ENCODE measurements at places on chromosomes 4 and X.

DNA sequence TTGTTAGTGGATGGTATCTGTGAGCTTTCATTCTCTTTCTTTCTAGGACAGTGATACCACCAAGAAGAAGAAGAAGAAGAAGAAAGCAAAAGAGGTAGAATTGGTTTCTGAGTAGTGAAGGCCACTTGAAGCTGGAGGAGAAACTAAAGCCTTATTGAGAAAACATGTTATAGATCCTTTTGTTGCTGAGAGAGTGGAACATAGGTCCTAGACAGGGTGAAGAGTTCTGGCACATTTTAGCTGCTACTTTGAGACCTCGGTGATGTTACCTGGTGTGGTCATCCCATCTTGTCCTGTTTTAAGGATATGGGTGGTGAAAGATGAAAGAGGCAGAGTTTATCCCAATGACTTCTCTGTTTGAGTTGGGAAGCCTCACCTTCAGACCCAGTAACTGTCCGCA, 14.1 kb downstream of the DKC1 start:
- no peak for DNase-seq

DNA sequence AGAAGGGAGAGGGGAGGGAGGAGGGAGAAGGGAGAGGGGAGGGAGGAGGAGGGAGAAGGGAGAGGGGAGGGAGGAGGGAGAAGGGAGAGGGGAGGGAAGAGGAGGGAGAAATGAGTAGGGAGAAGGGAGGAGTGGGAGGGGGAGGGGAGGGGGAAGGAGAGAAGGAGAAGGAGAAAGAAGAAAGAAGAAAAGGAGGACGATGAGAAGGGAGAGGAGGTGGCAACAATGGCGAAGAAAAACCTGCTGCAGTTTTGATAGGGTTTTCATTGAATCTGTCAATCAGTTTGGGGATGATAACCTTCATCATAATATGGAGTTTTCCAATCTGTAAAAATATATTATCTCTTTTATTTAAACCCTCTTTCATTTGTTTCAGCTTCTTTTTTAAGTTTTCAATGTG, 185.2 kb downstream of the ADAM29 start:
- DNase-seq, result no peak

DNA sequence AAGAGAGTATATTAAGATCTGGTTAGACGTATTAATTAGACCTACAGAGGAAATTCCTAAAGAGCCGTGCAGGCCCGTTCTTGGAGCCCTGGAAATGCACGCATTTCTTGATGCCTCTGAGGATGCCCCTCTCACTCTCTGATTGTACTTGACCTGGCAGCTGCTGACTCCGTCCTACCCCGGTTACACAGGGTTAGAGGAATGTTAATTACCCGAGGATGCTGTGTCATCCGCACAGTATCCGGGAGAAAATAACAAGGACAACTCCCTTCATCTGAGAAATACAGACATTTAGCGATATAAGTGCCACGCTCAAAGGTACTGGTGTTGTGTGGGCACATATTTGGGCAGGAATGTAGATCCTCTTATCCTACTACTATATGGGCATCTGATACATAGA, 404.6 kb upstream of the FAT1 start:
- no peak for DNase-seq

GRCh38 chrX:39536211-39536610, 561.5 kb downstream of the BCOR start:
- no peak for DNase-seq

DNA sequence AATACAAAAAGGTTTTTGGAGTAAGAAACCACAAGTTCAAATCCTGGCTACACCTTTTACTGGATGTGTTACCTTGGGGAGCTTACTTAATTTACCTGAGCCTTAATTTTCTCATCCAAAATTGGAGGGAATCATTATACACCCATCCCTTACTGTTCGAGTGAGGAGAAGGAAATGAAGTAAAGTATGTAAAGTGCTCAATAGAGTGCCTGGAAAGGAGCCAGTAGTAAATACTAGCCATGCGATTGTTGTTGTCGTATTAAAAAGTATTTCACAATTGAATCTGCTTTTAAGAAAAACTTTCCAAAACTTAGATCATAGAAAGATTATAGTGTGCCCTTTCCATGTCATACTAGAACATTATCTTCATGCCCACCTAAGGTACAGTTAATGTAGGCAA, 124.5 kb downstream of the ATXN3L start:
- DNase-seq, result no peak

DNA sequence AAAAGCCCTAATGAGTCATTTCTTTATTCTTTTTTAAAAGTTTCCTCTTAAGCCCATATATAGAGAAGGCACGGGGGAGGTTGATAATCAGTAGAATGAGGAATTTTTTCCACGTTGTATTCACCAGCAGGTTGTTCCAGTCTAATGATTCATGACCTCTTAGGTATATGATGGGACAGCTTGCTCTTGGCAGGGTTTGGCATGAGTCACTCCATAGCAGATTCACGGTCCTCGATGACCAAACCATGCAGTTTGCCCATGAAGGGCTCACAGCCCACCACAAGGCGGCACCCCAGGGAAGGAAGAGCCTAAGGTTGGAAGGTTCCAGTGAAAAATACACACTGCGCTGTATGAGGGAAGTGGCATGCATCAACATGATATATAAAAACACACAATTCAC, 623.8 kb upstream of the DIPK2B start:
- no peak for DNase-seq

- DNase-seq, result no peak
These were observed 435.2 kb upstream of the AMOT start for GRCh38 chrX:113275804-113276203.

GRCh38 chrX:153491918-153492317, 2.9 kb upstream of the BGN start:
- no peak for DNase-seq

DNA sequence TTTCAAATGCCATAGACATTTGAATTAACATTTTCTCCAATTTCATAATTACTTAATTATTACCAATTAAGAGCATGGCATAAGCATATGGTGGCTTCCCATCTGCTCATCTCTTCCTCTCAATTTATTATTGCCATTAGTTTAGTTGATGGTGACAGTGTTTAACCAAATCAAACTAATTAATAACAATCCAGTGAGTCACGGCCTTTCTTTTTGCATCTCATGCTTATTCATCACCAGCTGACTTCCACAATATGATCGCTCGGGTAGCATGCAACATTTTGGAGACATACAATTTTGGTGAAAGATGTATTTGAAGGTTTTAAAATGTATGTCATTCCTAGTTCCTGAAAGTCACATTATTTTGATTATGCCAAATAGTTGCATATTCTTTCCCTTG, 172.8 kb upstream of the TACR3 start:
- no peak for DNase-seq

DNA sequence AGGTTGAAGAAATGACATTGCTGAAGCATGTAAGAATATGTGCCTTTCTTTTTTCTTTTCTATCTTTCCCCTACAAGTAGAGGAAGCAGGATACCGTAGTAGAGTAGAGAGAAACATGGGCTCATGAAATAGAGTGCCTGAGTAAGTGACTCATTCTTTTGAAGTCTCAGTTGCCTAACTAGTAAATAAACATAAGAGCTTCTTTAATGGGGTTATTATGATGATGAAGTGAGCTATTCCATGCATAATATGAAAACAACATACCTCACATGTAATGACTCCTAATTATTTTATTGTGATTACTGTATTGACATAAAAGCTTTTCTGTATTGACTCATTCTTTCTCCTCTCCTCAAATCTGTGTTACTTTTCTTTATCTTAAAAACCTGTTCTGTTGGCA, 1538.2 kb downstream of the TECRL start:
- DNase-seq, result no peak

GRCh38 chr4:61493041-61493440, 292.9 kb downstream of the ADGRL3 start:
- DNase-seq, result no peak

DNA sequence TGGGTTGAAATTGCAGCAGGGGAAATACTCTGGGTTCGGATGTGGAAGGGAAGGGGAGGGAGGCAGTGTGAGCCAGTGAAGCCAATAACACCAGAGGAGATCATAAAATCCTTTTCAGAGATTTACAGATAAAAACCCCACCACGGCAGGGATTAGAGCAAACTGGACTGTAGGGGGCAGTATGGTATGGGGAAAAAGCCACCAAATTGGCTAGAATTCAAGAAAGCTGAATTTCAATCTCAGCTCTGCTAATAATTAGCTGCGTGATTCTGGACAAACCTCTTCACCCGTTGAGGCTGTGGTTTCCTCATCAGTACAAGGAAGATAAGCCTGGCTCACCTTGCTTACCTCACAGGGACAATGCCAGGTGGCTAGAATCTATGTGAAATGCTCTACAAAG, 108.1 kb downstream of the ATG4A start:
- DNase-seq, result peak; percentile 47

- peak; percentile 51 for DNase-seq
These were observed 18.6 kb downstream of the TRIM2 start for GRCh38 chr4:153222707-153223426.

GRCh38 chrX:107674480-107675364, 46.4 kb downstream of the PRPS1 start:
- no peak for DNase-seq

GRCh38 chrX:44843753-44844152, at the start of gene DUSP21:
TSS of gene DUSP21 (plus strand) at chrX:44844021. CDS start at chrX:44844133, 112 bp downstream.
- no peak for DNase-seq

DNA sequence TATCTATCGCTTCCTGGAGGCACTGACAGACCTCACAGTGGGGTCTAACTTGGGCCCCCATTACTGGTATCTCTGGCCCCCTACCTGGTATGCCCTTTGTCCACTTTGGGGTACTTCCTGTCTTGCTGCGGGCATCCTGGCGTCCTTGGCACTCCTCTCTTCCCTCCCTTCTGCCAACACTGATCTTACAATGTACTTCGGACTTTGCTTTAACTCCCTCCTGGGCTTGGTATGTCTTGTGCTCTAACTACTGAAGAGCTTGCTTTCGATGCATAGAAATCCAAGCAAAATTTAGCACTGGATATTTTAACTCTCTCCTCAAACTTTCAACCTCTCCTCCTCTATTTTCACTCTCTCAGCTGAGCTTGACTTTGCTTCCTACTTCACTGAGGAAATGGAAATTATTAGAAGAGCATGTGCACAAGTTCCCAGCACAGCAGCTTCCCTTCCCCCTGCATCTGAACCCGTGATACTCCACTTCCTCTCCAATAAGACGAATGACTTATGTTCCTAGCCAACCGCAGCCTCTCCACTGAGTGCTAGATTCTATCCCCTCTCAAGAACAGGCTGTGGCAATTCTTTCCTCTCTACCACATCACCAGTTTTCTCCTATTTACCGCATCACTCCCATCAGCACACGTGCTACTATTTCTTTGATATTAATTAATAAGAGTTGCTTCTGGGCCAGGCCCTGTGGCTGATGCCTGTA, 52.9 kb downstream of the SUPT20HL2 start:
- no peak for DNase-seq

- DNase-seq, result no peak
These were observed 182.6 kb downstream of the GABRB1 start for GRCh38 chr4:47213971-47214370.

DNA sequence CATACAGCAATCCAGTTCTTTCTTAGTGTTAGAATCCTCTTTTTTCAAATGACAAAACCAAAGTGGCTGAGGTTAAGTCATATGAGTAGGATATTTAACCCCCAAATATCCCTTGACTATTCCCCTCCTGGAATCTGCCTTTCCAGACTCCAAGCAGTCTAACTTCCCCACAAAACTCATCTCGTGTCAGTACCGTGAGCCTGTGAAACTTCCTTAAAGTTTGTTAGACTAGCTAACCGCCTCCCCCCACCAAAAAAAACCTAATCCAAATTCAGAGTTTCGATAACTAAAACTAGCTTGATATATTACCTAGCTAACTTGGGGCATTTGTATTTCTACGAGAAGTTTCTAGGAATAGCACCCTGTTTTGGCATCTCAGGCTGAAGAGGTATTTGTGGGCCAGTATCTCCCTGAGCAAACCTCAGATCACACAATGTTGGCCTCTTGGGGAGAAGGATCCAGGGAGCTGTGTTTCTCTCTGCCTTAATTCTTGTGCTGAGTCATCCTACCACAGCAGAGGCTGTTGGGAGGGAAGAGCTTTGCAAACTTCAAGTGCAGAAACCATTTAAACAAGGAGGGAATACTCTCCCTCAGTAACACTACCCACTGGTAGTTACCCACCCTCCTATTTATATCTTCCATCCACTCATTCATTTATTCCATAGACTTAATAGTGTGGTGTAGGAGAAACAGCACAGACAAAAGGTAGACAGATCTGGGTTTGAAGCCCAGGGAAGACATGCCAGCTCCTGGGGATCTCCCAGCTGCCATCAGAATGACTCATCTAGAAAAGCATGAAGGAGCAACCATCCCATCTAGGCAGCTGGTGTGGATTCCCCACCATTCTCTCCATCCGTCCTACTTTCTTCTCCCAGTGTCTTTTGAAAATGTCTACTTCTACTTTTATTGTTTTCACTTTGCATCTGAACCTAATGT, 39.3 kb upstream of the TXK start:
- DNase-seq, result no peak

DNA sequence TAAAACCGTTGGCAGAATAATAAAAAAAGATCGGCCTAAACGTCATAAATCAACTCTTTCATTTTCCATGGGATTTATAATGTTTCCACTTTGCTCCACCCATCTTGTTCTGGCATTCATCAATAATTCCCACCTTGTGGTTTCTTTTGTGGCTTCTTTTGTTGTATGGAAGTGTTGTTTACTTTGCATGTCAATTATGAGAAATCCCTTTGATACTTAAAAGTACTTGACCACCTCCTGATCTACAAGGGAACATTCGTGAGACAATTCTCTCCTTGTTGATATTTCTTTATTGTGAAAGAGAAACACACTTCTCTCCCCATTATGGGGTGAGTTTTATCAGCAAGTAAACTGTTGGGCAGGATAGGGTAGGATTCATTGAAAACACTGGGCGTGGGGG, 2.8 kb downstream of the AMELX start:
- DNase-seq, result no peak

GRCh38 chrX:128460835-128461234, 408.6 kb upstream of the ACTRT1 start:
- no peak for DNase-seq
